ENCODE measurements at places on chromosomes 12 and 14. TPM values are rescaled to one million over a fixed set of nuclear protein-coding genes. Genes with fewer than 3 reads are reported as not detected.

DNA sequence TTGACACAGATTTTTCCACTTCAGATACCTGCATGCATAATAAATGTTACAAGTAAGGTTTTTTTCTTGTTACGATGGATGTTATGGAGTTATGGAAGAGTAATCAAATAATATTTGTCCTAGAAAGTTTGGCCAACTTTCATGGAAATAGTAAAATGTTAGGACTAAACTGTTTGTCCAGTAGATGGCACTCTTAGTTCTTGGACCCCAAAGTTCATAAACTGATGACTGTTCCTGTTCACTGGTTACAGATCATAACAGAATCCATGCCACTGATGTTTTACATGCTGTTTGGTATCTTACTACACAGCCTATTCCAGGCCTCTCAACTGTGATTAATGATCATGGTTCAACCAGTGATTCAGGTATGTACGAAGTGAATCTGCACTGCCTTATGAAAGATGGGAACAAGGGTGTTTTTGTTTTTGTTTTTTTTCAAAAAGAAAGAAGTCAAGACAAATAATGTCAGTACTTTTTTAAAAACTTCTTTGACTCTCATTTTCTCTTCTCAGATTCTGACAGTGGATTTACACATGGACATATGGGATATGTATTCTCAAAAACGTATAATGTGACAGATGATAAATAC lies 48.8 kb upstream of the SLCO1C1 start:
- DNase-seq, result no peak

- no peak for DNase-seq
These were observed 72.9 kb upstream of the LTA4H start for GRCh38 chr12:96108321-96108720.

GRCh38 chr12:28294300-28294699 lies 104.0 kb downstream of the CCDC91 start:
- DNase-seq, result no peak

- no peak for DNase-seq
These were observed 17.4 kb downstream of the NPC2 start for GRCh38 chr14:74475678-74476077.

- no peak for DNase-seq
These were observed 198.5 kb downstream of the ATP23 start for GRCh38 chr12:58139894-58140293.

DNA sequence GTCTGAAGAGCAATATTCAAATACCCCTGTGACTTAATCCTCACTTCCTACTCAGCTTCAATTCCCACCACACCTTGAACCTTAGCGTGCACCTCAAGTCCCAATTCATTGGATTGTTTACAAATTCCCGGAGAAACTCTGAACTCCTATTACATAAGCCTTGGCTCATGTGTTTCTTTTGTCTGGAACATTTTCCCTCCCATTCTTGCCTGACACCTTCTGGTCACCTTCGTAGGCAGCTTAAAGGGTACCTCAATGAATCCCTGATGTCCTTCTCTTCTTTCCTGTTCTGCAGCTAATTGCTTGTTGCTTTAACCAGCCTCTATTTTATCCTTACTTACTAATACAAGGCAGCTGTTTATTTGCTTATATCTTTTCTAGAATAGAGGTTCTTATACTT lies 85.0 kb upstream of the SEL1L start:
- no peak for DNase-seq

GRCh38 chr12:11668611-11669010 lies 19.1 kb downstream of the ETV6 start:
- no peak for DNase-seq

GRCh38 chr14:86897704-86898513 lies 1095.1 kb downstream of the GALC start:
- DNase-seq, result no peak

DNA sequence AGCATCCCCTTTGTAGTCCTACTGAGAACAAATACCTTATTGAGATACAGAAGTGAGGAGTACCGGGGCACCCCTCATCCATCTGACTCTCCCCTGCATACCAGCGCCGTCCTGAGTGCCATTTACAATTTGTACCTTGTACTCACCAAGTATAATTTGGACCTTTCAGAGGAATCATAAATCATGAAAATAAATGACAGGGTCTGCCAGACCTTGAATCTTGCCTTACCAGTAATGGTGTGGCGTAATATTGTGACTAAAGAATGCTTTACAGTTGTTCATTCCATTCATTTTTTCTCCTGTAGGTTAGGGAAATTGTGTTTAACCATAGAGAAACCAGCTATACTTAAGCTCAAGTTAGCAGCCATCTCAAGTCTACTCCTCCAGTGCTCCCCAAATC lies 243.7 kb upstream of the RGS6 start:
- no peak for DNase-seq

DNA sequence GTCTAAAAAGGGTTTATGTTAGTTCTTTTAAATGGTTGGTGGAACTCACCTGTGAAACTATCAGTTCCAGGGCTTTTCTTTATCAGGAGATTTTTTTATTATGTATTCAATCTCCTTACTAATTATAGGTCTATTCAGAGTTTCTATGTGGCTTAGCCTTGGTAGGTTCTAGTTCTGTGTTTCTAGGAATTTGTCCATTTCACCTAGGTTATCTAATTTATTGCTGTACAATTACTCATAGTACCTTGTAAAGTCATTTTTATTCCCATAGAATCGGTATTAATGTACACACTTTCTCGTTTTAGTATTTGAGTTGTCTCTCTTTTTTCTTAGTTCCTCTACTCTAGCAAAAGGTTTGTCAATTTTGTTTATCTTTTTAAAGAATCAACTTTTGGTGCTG lies 59.0 kb downstream of the BORCS5 start:
- DNase-seq, result no peak

GRCh38 chr12:83128540-83128939 lies 441.8 kb downstream of the TMTC2 start:
- DNase-seq, result no peak

DNA sequence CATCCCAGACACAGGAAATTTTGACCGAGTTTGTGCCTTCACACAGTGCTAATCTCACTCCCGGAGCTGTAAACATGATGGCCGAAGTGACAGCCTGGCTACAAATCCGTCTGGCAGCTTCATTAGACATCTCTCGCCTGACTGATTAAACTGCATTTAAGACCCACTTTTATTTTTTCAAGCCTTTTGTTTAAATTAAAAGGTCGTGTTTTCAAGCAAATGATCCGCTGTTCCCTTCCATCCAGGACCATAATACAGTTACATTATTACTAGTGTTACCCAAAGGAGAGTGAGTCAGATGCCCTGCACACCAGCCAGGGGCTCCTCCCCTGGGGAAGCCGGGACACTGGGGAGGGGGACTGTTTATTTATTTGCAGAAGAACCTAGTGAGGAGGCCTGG lies 200.2 kb downstream of the EXOC5 start:
- DNase-seq, result no peak

DNA sequence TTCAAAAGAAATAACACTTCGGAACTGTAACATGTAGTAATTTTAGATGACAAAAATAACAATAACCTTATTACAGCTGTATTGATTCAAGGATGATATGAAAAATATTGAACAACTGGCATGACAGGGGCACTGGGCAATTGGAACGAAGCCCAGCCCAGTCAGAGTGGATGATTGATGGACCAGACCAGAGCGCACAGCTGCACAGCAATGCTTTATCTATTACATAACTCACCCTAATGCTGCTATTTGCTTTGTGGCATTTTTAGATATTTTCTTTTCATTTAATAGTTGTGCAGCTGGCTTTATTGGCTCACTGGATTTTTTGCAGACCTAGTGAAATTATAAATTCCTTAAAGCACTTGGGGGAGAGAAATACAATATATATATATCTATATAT lies 26.9 kb upstream of the FERMT2 start:
- no peak for DNase-seq

DNA sequence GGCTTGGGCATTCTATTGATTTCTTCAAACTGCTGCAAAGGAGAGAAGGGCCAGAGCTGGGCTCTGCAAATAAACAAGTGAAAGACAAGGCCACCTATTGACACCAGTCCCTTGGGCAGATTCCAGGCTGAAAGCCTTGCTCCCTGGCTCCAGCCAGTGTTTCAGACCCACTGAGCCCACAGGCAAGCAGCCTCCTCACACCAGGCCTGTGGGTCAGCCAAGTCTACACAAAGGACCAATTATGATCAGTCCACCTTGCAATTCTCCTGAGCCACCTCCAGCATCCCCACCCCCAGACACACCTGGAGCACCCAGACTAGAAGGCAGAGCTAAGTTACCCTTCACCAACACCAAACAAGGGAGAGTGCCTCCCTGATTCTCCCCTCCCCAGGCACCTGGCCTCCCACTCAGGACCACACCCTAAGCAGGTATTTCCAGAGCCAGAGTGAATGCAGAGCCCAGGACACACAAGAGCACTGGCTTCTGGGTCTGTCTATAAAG lies 13.8 kb downstream of the ACTN1 start:
- no peak for DNase-seq

The PLD4 gene
- total RNA-seq, result not detected

The KLHL33 gene
- total RNA-seq, result 0.15 TPM

The KERA gene
- total RNA-seq, result not detected
